Sigmoid colon (tissue), 7 donors: ENCODE measurements at places on chromosomes 7 and 10. TPM values are rescaled to one million over a fixed set of nuclear protein-coding genes. Genes with fewer than 3 reads are reported as not detected.

The PTPN20 gene
- not detected for total RNA-seq

The MARCHF5 gene
- total RNA-seq: 12.6 TPM

The TPK1 gene
- 14.3 TPM for total RNA-seq

The IDI2 gene
- not detected for total RNA-seq

The ADD3 gene
- 145 TPM for total RNA-seq
